ENCODE measurements at places on chromosomes 1 and 21.

- no peak for DNase-seq
These were observed 44.1 kb upstream of the C1orf105 start for GRCh38 chr1:172376431-172376830.

- no peak for DNase-seq
These were observed 57.5 kb upstream of the ABCG1 start for GRCh38 chr21:42161401-42161955.

DNA sequence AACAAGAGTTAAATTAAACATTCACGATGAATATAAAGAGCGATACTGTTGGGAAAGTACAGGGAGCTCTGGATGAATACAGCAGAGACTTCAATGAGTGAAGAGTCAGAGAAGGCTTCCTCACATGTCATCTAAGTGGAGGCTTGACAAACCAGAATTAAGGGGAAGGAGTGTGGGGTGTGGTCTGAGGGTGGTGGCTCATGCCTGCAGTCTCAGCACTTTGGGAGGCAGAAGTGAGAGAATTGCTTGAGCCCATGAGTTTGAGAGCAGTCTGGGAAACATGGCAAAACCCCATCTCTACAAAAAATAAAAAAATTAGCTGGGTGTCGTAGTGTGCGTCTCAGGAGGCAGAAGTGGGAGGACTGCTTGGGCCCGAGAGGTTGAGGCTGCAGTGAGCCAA, 8.7 kb downstream of the SDHB start:
- no peak for DNase-seq

- DNase-seq: no peak
These were observed 127.7 kb downstream of the DMRTA2 start for GRCh38 chr1:50295566-50295965.

DNA sequence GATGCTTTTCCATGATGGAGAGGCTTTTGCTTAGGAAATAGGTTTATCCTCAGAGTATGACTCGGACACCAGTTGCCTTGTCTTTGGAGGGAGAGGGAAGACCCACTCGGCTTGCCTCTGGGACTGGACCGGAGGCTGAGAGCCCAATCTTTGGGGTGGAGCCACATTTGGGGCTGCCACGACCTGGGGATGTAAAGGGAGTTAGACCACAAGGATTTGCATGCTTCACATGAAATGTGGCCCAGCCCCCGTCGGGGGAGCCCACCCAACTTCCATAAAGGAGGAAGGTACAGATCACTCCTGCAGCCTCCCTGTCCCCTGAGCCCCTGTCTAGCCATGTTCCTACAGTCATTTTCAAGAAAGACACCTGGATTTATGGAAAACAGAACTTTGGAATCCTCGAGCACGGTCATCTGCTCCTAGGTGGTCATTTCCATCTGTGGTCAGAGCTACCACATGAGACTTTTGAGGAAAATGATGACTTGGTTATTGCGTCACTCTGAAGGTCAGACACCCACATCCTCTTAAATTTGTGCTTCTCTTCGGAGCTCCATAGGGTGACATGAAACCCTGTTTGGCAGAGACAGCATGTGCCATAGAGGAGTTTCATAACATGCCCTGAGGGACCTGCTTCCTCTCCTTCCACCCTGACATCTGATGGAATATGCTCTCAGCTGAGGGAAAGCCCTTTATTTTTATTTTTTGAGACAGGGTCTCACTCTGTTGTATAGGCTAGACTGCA, 99.4 kb upstream of the SLC45A1 start:
- DNase-seq: no peak

DNA sequence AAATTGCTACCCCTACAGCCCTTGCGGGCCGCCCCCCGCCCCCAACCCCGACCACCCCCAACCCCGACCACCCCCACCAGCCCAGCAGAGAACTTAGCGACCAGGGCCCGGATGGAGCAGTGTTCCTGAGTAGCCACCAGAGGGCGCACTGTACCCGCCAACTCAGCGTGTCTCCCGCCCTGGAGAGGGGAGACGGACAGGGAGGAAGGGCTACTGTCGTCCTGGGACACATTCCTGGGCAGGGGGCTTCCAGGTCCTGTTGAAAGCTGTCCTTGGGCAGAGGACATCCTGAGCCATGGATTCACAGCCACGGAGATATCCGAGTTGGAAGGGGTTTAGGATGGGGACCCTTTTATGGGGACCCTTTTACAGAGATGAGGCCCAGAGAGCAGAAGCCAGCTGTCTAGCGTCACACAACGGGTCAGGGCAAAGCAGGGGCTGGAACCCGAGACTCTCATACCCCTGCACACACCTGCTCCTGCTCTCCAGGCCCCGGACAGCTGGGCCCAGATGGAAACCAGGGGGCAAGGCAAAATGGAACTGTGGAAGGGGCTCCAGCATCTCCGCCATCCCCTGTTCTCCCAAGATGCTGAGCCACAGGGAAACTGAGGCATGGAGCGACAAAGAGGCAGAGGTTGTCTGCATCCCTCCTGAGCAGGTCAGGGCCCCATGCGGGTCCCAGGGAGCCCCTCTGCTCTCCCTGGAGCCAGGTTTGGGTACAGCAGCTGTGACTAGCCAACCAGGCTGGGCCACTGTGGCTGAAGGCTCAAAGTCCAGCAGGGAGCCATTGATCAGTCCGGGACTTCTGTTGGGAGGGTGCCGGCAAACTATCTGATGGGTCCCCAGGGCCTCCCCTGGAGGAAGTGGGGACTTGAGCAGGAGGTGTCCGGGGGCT, 25.0 kb upstream of the LAPTM5 start:
- DNase-seq: peak; percentile 74

DNA sequence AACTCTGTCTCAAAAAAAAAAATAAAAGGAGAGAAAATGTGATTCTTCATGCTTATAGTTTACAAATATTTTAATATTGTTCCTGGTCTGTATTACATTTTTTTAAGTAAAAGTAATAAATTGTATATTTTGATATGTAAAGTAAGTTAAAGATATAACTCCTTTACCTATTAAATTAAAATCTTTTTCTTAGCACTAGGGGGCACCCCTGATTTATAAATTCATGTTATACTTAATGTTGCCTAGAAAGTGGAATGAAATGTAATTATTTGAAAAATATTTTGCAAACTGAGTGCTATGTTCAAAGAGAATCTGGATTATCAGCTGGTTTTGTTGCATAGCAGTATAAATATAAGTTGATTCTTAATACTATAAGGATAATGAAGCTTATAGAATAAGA, 49.2 kb downstream of the RALGPS2 start:
- DNase-seq: peak; percentile 24

DNA sequence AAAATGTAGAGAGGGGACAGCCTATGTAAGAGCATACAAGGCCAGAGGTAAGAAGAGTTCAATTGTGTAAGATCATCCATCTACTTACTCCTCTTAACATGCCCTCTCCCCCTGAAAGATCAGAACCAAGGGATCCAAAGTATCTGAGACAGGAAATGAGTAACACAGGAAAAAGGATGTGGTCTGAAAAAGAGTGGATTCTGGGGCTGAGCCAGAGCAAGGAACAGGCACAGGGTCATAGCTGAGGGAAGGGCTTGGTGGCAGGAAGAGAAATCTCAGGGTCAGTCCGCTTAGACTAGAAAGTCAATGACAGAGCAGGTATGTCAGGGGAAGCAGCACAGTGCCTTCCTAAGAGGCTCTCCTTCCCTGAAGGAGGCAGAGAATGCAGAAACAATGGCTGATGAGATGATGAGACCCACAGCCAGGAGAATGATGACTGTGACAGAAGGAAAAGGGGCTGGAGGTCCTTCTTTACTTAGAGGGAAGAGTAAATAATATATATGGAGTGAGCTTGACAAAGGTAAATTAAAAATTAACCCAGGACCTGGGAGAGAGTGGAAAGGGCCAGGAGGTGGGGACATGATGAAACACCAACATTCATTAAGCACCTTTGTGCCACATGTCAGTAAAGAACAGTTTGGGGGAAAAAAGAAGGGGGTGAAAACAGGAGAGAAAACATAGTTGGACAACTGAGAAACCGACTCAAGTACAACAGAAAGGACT, 26.2 kb upstream of the A3GALT2 start:
- no peak for DNase-seq

- no peak for DNase-seq
These were observed 84.8 kb upstream of the CACNA1E start for GRCh38 chr1:181398544-181398943.

- no peak for DNase-seq
These were observed 14.1 kb downstream of the IFFO2 start for GRCh38 chr1:18942340-18942739.

- no peak for DNase-seq
These were observed 81.2 kb upstream of the RAB3GAP2 start for GRCh38 chr1:220353229-220354012.

GRCh38 chr21:36882776-36883175, 83.7 kb downstream of the HLCS start:
- DNase-seq: no peak

DNA sequence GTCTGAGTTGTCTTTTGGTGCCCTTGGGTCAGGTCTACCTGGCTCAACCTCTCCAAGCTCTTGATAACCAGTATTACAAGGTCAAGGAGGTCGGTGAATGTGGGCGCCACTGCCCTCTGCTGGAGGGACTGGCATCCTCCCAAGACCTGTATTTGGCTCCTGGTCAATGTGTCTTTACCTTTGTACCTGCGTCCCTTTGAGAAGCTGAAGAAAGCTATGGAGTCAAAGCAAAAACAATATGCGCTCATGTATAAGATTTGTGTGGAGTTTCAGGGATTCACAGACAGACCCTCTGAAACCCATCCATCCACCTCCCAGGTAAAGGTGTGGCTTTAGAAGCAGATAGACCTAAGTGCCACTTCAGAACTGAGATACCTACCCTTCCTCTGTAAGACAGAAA, 61.8 kb upstream of the NBL1 start:
- peak; percentile 82 for DNase-seq

- no peak for DNase-seq
These were observed 172.5 kb downstream of the TRABD2B start for GRCh38 chr1:47824716-47825115.

DNA sequence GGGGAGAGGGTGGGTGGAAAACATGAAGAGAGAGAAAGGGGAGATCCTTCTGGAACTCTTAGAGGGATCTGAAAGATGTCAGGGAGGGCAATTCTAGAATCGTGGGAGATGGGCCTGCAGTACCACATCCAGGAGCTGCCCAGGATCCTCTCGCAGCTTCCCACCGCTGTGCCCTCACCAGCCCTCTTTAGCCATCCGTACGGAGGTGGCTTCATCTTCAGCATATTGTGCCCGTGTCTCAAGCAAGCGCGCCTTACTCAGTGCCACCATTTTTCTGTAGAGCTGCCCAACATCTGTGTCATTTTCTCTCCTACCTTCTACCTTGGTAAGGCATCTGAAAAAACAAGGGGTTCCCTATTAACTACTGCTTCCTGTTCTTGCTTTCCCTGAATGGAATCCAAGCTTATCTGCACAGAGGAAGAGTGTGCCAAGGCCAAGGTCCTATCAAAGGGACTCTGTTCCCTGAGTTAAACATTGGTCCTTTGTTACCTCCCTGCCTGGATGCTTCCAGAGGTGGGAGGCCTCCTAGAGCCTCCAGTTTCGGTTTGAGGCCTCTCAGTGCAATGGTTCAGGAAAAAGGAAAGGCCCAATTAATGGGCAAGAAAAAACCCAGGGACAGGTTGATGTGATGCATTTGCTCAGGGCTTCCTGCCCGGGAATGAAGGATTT, 23.2 kb downstream of the C1orf116 start:
- DNase-seq: no peak

DNA sequence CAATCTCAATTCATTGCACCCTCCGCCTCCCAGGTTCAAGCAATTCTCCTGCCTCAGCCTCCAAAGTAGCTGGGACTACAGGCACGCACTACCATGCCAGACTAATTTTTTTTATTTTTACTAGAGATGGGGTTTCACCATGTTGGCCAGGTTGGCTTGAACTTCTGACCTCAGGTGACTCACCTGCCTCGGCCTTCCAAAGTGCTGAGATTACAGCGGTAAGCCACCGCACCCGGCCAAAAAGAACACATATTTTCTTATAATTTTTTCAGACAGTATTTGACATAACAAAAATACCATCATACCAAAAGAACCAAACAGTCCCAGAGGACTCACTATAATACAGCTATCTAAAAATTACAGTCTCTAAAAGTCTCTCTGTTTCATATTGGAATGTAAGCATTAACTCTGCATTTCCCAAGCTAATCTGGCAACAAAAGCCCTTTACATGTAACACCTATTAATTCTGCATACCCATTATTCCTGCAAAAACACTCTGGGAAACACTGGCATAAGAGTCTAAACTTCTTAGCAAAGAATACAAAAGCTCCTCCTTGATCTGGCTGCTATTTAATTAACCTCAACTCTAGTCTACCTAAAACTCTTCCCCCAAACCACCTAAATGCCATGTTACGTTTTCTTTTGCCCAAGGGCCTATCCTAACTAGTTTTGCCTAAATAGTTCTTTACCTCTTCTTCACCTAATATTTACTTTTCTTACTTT, 26.9 kb downstream of the WDR26 start:
- no peak for DNase-seq

GRCh38 chr21:17915976-17916375, 96.8 kb upstream of the C21orf91 start:
- no peak for DNase-seq

GRCh38 chr1:239575113-239575512, 188.7 kb downstream of the CHRM3 start:
- DNase-seq: no peak

DNA sequence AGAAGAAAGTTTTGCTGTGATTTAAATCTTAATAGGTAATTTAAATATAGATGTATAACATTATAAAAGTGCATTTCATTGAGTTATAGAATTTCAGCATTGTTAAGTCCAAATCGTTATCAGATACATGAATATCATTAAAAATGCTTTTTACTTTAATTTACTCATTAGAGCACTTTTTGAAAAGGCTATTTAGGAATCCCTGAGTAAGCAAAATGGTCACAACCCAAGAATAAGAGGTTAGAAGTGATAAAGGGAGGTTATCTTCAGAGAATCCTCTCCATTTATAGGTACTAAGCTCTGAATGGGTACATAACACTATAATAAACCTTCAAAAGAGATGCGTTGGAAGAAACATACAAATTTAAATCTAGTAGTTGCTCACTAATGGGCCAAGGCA, 130.7 kb downstream of the SLC30A10 start:
- no peak for DNase-seq

GRCh38 chr1:232937741-232938375, 12.6 kb upstream of the NTPCR start:
- no peak for DNase-seq

DNA sequence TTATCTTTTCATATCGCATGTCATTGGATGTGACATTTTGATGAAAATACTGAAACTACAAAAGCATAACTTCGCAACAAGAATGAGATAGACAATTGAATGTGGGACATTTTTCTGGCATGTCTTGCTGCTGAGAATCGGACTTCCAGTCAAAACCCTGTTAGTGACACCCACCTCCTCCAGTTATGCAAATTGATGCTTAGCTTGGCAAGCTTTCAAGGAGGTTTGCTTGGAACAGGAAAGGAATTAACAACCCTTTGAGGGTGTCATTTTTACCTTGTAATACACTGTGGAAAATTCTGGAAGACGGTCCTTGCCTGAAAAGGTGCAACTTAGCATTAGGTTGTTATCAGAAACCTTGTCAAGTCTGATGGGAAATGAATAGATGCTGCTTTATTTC, 38.8 kb upstream of the FAM3B start:
- DNase-seq: no peak

- no peak for DNase-seq
These were observed 86.7 kb upstream of the USP24 start for GRCh38 chr1:55301912-55302311.

- DNase-seq: no peak
These were observed 8.1 kb upstream of the WNT9A start for GRCh38 chr1:227955808-227956207.

GRCh38 chr1:235073968-235074522, 54.6 kb downstream of the TOMM20 start:
- DNase-seq: no peak

- DNase-seq: peak; percentile 60
These were observed 115.4 kb upstream of the HOOK1 start for GRCh38 chr1:59699227-59699847.

Data from CD4-positive, alpha-beta T cell treated with Interleukin-12 subunit alpha and Interleukin-12 subunit beta, for 1 hour (primary cell).